ENCODE measurements at places on chromosomes 5 and 9.

GRCh38 chr9:133046196-133046899 lies 15.4 kb upstream of the CEL start:
- no peak overlapping the region for H3K27ac ChIP-seq
- H3K4me3 ChIP-seq: no peak overlapping the region
- H3K27me3 ChIP-seq: no peaks in the 10 kb centered on the region
- no peaks in the 10 kb centered on the region for H3K4me1 ChIP-seq
- DNase-seq: no peak

DNA sequence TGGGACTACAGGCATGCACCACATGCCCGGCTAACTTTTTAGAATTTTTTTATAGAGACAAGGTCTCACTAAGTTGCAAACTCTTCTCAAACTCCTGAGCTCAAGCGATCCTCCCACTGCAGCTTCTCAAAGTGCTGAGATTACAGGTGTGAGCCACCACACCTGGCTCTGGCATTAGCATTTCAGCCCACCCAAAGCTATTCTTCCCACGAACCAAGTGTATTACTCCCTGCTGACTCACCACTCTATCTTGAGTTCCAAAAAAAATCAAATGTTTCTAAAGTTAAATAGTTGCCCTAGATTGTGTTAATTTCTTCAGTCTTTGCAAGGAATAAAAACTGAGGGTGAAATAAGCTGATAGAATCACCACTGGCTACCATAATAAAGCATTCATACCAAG lies 205.5 kb downstream of the ARRDC3 start:
- H3K4me3 ChIP-seq: no peak overlapping the region
- H3K36me3 ChIP-seq: no peaks in the 10 kb centered on the region
- peaks cover 4% of the 10 kb centered on the region for H3K4me1 ChIP-seq
- no peak overlapping the region for H3K27ac ChIP-seq

- DNase-seq: no peak
- no peaks in the 10 kb centered on the region for H3K36me3 ChIP-seq
- H3K4me1 ChIP-seq: no peaks in the 10 kb centered on the region
Measured at GRCh38 chr5:61657686-61658085, 325.6 kb downstream of the ZSWIM6 start.

DNA sequence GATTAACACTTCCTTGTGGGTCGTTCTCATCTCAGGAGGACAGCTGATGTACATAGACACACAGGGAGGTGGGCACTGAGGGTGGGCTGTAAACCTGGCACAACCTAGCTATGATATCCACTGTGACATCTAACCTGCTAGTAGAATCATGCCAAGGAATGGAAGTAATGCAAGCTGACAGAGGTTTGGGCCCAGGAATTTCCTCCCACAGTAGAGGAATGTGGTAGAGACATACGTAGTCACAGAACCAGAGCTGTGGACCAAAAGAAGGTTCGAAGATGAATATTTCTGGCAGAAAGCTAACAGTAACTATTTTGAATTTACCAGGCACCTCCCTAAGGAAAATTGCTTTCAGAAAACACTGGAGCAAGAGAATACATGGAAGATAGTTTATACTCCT lies 15.2 kb upstream of the DNAJC25 start:
- peaks cover 9% of the 10 kb centered on the region for H3K27me3 ChIP-seq
- no peaks in the 10 kb centered on the region for H3K36me3 ChIP-seq
- no peak for DNase-seq
- H3K27ac ChIP-seq: no peak overlapping the region
- H3K4me1 ChIP-seq: no peaks in the 10 kb centered on the region
- no peak overlapping the region for H3K4me3 ChIP-seq

DNA sequence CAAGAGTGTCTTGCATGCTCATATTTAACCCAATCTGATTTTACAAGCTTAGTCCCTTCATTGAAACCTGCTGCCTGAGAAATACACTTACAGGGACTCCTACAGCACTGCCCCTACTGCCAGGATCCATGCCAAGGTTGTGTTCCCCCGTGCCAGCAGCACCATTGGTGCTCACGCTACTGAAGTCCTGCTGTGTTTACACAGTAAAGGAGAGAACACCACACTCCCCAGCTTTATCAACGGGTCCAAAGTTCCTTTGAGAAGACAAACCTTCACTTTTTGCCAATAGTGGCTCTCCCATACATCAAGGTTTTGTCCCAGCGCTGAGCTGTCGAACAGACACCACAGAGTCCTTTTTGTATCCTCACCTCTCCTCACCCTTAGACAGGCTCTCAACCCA lies 155.1 kb upstream of the WWC1 start:
- no peaks in the 10 kb centered on the region for H3K4me1 ChIP-seq
- no peak for DNase-seq
- H3K4me3 ChIP-seq: no peak overlapping the region
- H3K36me3 ChIP-seq: no peaks in the 10 kb centered on the region

- no peaks in the 10 kb centered on the region for H3K27me3 ChIP-seq
- peak; percentile 78 for DNase-seq
- H3K36me3 ChIP-seq: no peaks in the 10 kb centered on the region
- H3K4me3 ChIP-seq: no peak overlapping the region
- H3K27ac ChIP-seq: peak overlapping the region; percentile 83
Measured at GRCh38 chr9:106893088-106893487, 30.1 kb downstream of the ZNF462 start.

All from fibroblast of lung (primary cell).